ENCODE measurements at places on chromosomes 11 and 22.

GRCh38 chr11:76782531-76783293 lies 444 bp upstream of the TSKU start:
- no peak for DNase-seq

DNA sequence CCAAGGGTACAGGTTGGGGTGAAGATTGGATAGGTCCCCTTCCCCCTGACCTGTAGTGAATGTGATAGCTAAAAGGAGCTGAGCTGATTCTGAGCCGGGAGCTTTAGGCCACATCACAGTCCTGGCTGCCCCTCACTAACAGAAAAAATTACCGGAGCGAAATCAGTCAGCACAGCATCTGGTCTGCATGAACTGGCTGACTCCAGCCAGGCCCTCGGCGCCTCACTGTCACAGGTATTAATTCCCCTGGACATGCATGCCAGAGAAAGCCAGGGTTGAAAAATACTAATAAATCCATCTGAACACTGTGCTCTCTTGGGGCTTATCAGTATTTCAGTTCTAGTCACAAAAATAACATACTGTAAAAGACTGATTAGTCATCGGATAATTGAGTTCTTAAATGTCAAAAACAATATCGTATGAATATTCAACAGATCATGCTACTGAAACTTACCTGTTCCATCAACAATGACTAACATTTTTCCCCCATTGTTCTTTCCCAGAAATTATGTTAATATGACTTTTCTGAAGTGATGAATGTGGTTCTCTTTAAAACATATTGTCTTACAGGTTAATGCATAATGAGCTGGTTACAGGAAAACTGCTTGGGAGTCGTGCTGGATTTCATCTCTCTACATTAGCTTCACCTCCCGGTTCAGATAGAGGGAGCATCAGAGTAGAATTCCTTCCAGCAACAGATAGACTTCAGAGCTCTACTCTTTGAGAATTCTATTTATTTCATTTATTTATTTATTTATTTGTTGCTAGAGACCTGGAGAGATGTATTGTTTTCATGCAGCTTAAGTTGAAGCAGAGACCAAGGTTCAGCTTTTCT lies 387.7 kb downstream of the NXPE2 start:
- no peak for DNase-seq

DNA sequence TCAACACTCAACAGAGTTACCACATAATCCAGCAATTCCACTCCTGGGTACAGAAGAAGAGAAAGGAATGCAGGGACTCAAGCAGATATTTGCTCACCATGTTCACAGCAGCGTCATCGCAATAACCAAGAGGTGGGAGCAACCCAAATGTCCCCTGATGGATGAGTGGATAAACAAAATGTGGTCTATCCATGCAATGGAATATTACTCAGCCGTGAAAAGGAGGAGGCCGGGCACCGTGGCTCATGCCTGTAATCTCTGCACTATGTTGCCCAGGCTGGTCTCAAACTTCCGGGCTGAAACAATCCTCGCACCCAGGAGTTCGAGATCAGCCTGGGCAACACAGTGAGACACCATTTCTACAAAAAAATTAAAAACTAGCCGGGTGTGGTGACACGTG lies 131.7 kb downstream of the CTTN start:
- DNase-seq, result no peak

DNA sequence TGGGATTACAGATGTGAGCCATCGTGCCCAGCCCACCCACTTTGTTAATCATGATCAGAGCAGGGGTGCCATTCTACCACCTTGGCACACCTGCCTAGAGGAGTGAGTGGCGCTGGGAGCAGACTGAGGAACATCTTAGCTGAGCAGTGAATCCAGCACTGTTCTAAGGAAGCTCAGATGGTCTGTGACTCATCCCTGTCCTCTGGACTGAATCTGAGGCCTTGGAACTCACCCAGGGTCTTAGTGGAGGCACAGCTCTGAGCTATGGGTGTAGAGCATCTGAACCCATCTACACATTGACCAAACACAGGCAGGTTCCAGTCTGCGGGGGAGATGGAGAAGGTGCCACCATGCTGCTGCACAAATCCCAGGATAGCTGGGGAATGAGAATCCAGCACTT lies 14.9 kb downstream of the PGAP2 start:
- no peak for DNase-seq

GRCh38 chr22:38744981-38745380 lies 10.8 kb downstream of the SUN2 start:
- DNase-seq, result no peak

DNA sequence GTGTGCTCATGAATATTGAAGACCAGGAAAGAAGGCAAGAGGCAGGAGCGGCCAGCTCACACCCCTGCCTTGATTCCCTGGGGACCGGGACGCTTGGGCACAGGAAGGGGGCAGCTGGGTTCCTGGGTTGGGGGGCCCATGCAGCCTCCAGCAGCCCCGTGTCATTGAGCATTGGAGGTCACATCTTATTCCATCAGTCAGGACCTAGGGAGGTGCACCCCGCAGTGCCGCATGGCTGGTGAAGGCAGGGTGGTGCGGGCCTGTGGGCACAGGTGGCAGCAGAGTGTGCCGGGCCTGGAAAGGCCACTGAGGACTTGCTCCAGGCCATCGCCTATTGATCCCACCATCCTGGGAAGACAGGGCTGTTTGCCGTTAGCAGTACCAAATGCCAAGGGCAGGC lies 116.3 kb upstream of the NECTIN1 start:
- DNase-seq, result no peak

GRCh38 chr11:94883878-94884277 lies 89.5 kb downstream of the CWC15 start:
- DNase-seq, result no peak

- DNase-seq, result no peak
Observed at GRCh38 chr11:112504056-112504455, 243.4 kb upstream of the PLET1 start.

- DNase-seq, result peak; percentile 52
Observed at GRCh38 chr11:86511086-86511551, 136.4 kb downstream of the CCDC81 start.

DNA sequence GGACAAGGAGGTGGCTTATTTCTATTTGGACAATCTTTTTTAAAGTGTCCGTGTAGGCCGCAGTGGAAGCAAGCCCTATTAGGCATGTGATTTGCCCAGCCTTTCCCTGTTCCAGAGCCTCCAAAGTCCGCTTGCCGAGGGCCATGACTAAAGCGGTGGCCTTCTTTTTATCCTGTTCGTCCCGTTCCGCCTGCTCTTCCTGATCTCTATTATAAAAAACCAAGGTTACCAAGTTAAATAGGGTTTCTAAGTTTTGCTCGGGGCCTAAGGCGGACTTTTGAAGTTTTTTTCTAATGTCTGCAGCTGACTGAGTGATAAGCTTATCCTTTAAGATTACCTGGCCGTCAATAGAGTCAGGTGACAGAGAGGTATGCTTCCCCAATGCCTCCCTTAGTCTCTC lies 21.6 kb upstream of the MUC15 start:
- no peak for DNase-seq

GRCh38 chr11:119337581-119338317 lies 2.9 kb downstream of the C1QTNF5 start:
- DNase-seq, result no peak

DNA sequence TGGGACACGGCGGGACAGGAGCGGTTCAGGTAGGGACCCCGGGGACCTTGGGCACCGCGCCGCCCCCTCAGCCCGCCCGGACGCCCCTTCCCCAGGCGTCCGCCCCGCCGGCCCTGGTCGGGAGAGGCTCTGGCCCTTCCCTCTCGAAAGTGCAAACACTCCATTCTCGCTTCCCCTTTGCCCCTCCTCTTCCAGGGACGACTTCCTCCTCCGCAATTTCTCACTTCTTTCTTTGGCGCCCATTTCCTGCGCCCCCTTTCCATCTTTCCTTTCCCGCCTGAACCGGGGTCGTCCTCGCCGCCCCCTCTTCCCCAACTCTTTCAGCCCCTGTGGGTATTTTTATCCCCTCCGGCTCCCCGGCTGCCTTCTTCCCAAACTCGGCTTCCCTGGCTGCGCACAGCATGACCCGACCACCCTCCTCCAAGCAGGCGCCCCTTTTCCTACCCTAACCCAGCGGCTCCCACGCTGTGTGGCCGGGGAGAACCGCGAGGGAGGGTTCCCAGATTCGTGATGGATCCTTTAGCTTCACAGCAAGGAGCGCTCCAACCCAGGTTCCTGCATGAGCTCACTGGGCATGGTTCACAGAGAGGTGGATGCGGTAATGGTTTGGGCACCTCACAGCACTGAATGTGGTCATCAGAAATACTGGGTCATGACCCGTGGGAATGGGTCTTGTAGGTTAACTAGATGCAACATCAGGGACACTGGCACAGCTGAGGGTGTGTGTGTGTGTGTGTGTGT lies 689 bp downstream of the RAB39A start:
- DNase-seq, result peak; percentile 12

DNA sequence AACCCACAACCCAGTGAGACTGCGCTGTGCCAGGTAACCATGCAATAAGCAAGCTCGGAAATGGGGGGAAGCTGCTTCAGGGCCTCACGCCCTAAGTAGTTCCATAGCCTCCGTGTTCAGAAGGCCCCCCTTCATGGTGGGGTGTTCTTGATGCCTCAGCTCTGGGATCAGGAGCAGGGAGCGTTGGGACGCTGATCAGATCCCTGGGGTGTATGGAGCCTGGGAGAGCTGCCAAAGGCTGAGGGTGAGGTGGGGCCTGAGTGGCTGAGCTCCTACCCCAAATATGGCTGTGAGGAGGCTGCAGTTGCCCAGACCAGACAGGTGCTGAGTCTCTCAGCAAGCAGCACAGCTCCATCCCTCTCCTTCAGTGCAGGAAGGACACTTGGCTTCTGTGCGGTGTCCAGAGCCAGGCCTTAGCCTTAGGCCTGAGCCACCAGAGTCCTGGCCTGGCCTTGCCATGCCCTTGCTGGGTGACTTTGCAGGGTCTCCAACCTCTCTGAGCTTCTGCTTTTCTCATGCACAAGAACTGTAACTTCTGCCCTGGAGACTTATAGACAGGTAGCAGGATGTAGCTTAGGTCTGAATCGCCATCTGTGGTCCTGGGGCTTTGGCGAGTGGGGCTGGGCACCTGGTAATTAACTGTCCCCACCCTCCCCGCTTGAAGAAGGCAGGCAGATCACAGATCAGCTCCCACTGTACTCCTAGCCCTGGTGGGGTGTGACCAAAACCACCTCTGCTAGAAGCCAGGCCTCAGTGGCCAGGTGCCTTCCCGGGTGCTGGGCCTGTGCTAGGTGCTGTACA lies 5.3 kb downstream of the MMP11 start:
- no peak for DNase-seq

DNA sequence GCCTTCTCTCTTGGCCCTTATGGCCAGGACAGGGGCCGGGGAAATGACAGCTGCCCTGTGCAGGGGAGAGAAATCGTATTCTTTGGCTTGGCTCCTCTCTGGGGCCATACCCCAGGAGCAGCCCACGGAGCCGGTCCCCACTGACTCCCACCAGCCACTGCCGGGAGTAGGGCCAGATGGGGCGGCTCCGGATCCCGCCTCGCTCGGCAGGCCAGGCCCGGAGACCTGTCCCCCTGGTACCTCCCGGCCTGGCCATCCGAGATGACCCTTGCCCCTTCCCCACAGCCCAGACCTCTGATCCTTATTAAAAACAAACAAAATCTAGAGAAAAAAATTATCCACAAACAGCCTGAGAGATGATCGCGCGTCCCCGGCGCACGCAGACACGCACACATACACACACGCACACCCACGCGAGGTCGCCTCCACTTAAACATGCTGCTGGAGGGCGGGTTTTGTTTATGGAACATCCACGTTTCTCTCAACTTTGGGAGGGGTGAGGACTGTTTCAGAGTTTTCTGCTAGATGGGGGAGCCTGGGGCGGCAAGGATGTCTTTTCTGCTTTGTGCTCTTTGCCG lies 59.1 kb downstream of the IGLL1 start:
- DNase-seq, result no peak

DNA sequence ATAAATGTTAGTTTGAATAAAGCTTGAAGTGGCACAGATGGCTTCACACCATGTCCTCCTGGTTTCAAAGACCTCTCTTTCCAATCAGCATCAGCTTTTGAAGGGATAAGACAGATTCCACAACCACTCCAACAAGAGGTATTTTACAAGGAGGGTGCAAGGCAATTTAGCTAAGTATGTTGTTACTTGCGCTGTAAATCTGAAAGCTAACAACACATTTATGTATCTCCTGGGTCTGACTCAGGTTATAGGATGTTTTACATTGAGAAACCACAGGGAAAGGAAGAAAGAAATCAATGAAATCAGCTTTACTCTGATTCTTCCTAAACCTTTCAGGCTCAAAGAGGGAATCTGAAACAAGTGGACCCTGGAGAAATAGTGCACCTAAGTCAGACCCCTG lies 12.1 kb downstream of the CWC15 start:
- no peak for DNase-seq

DNA sequence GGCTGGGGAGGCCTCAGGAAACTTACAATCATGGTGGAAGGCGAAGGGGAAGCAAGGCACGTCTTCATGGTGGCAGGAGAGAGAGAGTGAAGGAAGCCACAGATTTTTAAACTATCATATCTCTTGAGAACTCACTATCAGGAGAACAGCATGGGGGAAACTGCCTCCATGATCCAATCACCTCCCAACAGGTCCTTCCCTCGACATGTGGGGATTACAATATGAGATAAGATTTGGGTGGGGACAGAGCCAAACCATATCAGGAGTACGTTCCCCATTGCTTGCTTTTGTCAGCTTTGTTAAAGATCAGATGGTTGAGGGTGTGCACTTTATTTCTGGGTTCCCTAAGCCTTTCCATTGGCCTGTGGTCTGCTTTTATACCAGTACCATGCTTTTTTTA lies 53.7 kb upstream of the E2F8 start:
- no peak for DNase-seq

DNA sequence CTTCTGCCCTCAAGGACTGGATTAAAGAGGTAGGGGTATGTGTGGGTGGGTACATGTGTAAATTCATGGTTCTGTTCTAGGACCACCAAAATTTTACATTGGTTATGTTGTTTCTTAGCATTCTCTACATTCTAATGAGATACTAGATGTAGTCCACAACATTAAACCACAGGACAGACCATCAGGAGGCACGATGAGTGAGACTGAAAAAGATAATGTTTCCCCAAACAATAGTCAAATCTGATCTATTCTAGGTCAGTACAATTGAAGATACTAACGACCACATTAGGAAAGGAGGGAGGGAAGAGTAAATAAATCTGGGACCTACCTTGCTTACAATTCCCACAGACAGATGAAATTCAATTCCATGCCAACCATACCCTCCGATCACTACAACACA lies 42.2 kb downstream of the MRTFA start:
- no peak for DNase-seq

GRCh38 chr11:13317293-13318080 lies 39.9 kb downstream of the BMAL1 start:
- DNase-seq, result no peak

DNA sequence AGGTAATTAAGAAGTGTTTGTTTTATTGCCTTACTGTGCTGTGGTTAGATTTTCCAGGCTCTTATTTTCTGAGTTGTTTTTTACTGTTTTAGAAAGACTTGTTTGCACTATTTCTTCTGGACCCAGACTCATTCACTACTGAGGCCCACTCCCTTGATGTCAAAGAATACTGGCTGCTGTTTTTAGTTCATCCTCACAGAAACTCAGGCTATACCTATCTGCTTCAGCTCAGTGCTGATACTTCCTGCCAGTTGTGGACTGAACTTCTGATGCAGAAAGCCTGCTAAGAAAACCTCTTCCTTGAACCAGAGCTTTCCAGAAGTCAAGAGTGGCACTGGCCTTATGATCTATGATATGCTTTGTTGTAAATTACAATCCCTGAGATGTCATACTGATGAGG lies 15.9 kb upstream of the PIK3IP1 start:
- DNase-seq, result no peak
